ENCODE measurements at places on chromosomes 1 and 21. TPM values are rescaled to one million over a fixed set of nuclear protein-coding genes. Genes with fewer than 3 reads are reported as not detected.

Gene C1orf141
- total RNA-seq = not detected

Gene OR2L13
- not detected for total RNA-seq

Gene AMY2B
- 6.3 TPM for total RNA-seq

Gene FCRL3
- total RNA-seq = 0.12 TPM

Gene CD84
- total RNA-seq = 2.9 TPM

Gene LRRC8B
- 11.3 TPM for total RNA-seq

Gene NUP210L
- total RNA-seq = not detected

GRCh38 chr1:5997316-5997715 lies 5.1 kb upstream of the NPHP4 start:
- no peak for DNase-seq

GRCh38 chr1:55358581-55358980 lies 143.4 kb upstream of the USP24 start:
- DNase-seq = no peak

DNA sequence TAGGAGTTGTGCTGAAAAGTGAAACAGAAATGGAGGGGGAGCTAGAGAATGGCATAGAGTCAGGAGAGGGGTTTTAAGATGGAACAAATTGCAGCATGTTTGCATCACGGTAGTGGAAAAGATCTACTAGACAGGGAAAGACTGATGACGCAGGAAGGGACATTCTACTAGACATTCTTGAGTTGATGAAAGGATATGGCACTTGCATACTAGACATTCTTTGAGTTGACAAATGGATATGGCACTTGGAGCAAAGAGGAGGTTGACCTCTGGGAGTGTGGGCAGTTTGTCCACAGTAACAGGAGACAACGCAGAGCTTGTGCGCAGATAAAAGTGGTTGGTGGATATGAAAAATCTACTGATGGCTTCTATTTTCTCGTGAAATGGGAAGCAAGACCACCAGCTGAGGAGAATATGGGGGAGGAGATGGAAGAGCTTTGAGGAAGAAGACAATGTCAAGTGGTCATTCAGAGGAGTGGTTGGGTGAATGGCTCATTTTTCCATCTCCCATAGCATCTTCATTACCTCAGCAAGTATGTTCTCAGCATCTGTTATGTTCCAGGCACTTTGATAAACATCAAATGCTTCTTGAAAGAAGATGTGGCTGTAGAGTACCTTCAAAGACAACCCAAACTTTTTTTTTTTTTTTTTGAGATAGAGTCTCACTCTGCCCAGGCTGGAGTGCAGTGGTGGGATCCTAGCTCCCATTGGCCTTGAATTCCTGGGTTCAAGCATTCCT lies 2.4 kb upstream of the CTPS1 start:
- DNase-seq = no peak

GRCh38 chr1:118151312-118151937 lies 33.6 kb downstream of the SPAG17 start:
- no peak for DNase-seq

- no peak for DNase-seq
Measured at GRCh38 chr1:116092752-116093489, 18.3 kb upstream of the MAB21L3 start.

GRCh38 chr21:44592446-44593311 lies at the start of gene KRTAP10-6:
KRTAP10-6 (minus strand) TSS chr21:44592505; CDS start chr21:44592484, 21 bp downstream.
- DNase-seq = no peak

DNA sequence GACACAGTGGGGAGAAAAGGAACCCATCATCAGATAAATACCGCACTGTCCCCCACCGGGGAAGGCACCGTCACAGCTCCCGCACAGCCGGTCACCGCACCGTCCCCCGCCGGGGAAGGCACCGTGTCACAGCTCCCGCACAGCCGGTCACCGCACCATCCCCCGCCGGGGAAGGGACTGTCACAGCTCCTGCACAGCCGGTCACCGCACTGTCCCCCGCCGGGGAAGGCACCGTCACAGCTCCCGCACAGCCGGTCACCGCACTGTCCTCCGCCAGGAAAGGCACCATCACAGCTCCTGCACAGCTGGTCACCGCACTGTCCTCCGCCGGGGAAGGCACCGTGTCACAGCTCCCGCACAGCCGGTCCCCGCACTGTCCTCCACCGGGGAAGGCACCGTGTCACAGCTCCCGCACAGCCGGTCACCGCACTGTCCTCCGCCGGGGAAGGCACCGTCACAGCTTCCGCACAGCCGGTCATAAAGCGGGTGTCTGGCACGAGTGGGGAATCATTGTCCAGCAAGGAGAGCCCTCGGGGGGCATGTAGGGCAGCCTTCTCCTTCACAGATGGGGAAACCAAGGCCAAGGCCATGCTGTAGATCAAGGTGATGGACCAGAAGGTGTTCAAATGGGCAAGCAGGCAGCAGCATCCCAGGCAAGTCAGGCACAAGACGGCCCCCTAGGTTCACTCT lies 280.1 kb downstream of the NPHP4 start:
- DNase-seq = peak; percentile 26

- no peak for DNase-seq
Measured at GRCh38 chr1:205230982-205231381, 3.2 kb downstream of the TMCC2 start.

DNA sequence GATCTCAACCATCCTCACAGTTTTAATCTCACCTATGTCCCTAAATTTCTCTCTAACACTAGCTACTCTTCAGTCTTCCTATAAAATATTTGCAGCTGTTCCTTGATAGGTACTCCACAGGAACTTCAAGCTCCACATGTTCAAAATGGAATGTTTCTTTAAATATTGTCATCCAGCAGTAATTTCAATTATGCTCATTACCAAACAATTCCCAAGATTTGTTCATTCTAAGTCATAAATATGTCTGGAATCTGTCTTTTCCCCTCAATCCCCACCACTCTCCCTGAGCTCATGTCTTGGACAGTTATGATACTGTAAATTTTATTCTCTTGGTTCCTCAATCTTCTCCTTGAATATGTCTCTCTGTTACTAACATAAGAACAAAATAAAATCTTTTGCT lies 214.4 kb downstream of the NRIP1 start:
- DNase-seq = no peak

DNA sequence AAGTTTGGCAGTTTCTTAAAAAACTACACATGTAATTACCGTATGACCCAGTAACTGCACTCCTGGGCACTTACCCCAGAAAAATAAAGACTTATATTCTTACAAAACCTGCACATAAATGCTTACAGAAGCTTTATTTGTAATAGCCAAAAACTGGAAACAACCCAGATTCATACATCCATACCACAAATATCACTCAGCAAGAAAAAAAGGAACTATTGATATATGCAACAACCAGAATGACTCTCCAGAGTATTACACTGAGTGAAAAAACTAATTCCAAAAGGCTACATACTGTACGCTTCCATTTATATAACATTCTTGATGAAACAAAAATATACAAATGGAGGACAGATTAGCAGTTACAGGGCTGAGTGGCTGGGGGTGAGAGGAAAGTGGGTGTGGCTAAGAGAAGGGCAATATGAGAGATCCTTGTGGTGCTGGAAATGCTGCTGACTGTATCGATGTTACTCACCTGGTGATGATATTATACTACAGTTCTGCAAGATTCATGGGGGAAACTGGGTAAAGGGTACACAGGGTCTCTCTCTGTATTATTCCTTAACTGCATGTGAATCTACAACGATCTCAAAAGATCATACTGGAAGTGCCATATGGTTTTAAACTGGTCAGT lies 96.0 kb upstream of the GNG4 start:
- no peak for DNase-seq

GRCh38 chr1:205324781-205325180 lies 3.2 kb upstream of the NUAK2 start:
- no peak for DNase-seq

GRCh38 chr1:151990856-151991198 lies 2.8 kb downstream of the S100A10 start:
- DNase-seq = no peak

GRCh38 chr1:107277022-107277421 lies 136.2 kb downstream of the NTNG1 start:
- DNase-seq = no peak

- DNase-seq = no peak
Measured at GRCh38 chr1:201678264-201679101, 139.6 kb downstream of the NAV1 start.

GRCh38 chr1:186139701-186140100 lies 235.4 kb downstream of the TPR start:
- no peak for DNase-seq

DNA sequence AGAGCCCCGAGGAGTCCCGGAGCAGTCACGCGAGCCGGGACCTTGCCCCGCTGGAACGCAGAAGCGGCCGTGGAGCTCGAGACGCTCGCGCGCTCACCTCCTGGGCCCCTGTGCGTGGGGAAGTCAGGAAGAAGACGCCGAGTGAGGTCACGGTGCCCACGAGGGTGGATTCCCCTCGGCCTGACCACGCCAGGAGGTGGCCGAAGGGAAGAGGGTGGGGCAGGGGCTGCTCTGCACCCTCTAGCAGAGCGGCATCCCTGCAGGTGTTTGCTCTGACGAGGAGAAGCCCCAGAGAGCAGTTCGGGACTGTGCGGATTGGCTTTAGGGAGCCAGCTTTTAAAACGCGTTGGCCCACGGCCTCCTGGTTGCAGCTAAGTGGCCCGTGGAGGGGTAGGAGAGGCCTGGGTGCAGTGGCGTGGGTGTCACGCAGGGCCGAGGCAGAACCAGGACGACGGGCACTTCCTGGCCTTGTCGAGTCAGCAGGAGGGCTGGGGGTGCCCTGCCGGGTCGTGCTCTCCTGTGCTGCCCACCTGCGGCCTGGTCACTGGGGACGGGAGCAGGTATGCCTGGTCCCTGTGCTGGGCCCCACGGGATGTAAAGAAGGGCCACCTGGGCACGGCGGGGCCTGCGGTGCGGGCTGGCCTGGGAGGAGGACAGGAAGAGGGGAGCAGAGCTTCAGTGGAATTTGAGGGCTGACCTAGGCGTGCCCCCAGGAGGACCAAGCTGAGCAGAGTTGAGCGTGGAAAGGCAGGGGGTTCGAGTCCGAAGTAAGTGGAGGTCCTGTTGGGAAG lies 1.0 kb downstream of the PDXK start:
- DNase-seq = no peak

DNA sequence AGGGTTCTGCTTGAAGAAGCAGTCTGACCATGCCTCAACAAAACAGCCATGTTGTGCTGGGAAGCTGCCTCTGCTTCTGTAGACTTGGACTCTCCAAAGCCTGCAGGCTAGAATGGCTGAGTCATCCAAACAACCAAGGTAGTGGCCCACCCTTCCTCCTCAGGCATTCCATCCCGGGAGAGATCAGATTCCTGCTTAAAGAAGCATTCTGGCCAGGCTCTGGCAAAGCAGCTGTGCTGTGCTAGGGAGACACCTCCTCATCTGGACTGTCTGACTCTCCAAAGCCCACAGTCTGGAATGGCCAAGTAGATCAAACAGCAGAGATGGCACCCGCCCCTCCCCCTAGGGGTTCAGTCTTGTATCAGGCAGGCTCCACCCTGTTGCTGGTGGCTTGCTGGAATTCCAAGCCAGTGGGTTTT lies 38.3 kb upstream of the F3 start:
- no peak for DNase-seq

- no peak for DNase-seq
Measured at GRCh38 chr1:17527036-17527914, 12.2 kb upstream of the ARHGEF10L start.

DNA sequence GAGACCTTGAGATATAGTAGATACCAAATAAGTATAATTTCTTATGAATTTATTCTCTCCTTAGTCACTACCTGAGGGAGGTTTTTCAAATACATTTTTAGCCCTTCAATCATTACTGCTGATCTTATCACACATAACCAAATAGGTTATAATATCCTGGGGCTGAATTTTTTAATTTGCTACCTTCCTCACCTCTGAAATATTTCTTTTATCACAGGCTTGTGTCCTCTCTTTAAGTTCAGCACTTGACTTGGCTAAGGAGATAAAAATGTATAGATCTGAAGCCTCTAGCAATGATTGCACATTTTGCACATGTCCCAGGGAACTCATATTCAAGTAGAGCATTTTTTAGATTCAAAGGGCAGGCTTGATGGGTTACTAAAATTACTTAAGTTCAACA lies 23.1 kb downstream of the CFH start:
- no peak for DNase-seq

DNA sequence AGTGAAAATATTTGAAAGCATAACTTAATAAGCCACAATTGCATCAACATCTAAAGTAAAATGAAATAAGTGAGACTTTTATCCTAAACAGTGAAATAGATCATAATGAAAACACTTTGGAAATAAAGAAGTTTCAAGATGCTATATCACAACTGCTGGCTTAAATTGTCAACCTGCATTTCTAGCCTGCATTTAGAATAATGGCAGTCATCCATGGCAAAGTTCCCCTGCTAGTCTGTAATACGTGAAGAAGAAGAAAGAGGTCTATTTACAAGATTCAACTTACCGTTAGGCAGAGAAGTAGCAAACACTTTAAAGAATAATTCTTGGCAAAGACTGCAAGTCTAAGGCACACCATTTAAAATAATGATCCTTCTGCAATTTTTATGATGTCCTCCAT lies 133.6 kb downstream of the DPYD start:
- DNase-seq = no peak

DNA sequence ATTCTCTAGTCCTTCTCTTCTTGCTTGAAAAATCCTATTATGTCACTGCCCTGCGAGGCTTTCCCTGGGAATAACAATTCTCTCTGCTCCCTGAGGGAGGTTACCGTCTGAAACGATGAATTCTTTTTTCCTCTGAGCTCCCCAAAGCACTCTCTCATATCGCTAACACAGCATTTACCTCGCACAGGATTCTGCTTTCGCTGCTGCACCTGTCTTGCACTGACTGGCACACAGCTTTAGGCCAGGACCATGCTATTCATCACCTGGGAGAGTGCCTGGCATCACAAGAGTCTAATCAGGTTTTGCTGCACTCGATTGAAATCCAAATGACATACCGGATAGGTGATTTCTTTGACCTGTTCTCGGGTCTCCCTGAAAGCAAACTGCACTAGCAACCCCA lies 52.8 kb upstream of the GNG4 start:
- DNase-seq = no peak

DNA sequence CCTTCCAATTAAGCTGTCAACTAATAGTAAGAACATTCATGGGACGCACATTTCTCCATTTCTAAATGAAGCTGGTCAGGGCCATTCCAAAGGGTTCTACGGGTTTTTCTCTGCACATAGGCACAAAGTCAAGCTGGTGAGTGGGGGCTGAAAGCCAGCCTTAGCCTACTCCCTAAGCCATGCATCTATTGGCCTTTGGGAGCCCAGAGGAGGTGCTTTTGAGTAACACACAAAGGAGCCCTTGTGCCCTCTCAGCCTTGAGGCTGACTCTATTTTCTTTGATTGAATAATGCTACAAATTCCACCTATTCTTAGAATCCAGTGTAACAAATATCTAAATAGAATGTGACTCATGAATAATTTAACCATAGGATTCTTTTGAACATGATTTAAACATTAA lies 73.6 kb downstream of the RGS13 start:
- no peak for DNase-seq

- peak; percentile 13 for DNase-seq
Measured at GRCh38 chr21:21831036-21831435, 832.8 kb downstream of the NCAM2 start.

DNA sequence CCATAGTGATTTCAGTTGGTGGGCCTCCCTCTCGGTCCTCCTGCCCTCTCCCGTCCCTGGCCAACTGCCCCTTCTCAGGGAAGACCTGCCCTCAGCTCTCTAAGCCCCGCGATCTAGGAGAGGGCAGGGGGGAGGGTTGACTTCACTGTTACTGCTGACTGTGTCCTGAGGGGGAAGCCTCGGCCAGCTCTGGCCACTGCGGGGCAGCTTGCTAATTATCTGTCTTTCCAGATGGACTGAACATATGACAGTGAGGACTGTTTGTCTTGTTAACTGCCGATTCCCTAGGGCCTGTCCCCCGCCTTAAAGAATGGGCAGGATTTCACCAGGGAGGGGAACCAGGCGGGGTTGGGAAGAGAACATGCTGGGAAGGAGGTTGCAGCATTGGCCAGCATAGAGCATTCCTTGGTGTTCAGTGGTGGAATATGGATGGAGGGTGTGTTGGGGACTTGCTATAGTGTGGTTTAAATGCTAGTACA lies 22.9 kb downstream of the NIPAL3 start:
- no peak for DNase-seq

All from right lobe of liver (tissue), 6 donors.